Colonic mucosa (tissue), 4 donors: ENCODE measurements at places on chromosomes 13 and 19. TPM values are rescaled to one million over a fixed set of nuclear protein-coding genes. Genes with fewer than 3 reads are reported as not detected.
A peak's percentile ranks its signal among the peaks of the same experiment; 100 is the strongest.

DNA sequence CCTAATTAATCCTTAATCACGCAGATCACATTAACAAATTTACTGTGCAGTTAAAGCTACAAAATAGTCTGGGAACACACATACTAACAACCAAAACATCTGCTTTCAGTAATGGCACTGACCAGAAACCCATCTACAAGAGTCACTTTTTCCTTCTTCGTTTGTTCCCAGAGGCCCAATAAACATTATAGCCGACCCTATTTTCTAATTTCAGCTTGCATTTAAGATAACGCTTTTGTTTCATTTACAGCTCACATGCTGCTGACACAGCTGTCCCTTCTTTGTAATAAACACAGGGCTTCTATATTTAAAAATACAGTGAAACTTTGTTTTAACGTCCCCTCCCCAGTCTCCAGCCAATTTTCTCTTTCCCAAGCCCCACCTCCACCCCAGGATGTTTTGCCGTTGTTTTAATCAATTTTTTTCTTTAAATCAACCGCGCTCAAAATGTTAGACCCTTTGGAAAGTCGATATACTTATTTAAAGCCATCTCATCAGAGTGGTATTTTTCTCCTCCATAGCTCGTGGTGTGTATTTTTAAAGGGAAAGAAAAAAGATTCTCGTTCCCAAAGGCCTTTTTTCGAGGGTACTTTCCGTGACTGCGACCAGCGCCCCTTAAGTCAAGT is 1.7 kb upstream of the WBP4 start:
- H3K27ac ChIP-seq = peak overlapping the region; percentile 96
- no peak for DNase-seq
- H3K4me1 ChIP-seq = peaks cover 28% of the 10 kb centered on the region
- no peaks in the 10 kb centered on the region for H3K27me3 ChIP-seq
- no peaks in the 10 kb centered on the region for H3K36me3 ChIP-seq

ITGBL1 gene
- 0.72 TPM for total RNA-seq

ATP1A3 gene
- 1.9 TPM for total RNA-seq

- H3K36me3 ChIP-seq = no peaks in the 10 kb centered on the region
- DNase-seq = no peak
- H3K4me1 ChIP-seq = no peaks in the 10 kb centered on the region
- no peak overlapping the region for H3K4me3 ChIP-seq
Observed at GRCh38 chr13:75217949-75218348, 264.0 kb downstream of the TBC1D4 start.

GRCh38 chr19:8900421-8900820 is 68.2 kb downstream of the MBD3L1 start:
- no peaks in the 10 kb centered on the region for H3K4me1 ChIP-seq
- no peak overlapping the region for H3K27ac ChIP-seq
- H3K36me3 ChIP-seq = no peaks in the 10 kb centered on the region

GRCh38 chr19:10655457-10656312 is 1.5 kb downstream of the ILF3 start:
- H3K4me1 ChIP-seq = peaks cover 9% of the 10 kb centered on the region
- no peaks in the 10 kb centered on the region for H3K27me3 ChIP-seq
- peak; percentile 42 for DNase-seq
- peak overlapping the region; percentile 98 for H3K4me3 ChIP-seq

DNA sequence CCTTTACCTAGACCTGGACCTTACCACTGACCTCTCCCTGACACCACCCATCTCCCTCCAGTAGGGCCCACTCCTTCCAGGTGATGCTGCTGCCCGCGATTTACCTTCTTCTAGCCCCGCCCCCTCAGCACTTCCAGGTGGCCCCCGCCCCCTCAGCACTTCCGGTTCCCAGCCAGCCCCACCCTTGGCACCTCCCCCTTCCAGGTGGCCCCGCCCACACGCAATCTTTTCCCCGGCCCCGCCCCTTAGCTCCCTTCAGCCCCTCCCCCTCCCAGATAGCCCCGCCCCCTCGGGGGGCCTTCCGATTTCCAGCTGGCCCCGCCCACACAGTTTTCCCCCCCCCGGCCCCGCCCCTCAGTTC is 586 bp downstream of the LIG1 start:
- no peaks in the 10 kb centered on the region for H3K27me3 ChIP-seq
- DNase-seq = peak; percentile 93
- peak overlapping the region; percentile 84 for H3K4me3 ChIP-seq
- H3K36me3 ChIP-seq = no peaks in the 10 kb centered on the region

DNA sequence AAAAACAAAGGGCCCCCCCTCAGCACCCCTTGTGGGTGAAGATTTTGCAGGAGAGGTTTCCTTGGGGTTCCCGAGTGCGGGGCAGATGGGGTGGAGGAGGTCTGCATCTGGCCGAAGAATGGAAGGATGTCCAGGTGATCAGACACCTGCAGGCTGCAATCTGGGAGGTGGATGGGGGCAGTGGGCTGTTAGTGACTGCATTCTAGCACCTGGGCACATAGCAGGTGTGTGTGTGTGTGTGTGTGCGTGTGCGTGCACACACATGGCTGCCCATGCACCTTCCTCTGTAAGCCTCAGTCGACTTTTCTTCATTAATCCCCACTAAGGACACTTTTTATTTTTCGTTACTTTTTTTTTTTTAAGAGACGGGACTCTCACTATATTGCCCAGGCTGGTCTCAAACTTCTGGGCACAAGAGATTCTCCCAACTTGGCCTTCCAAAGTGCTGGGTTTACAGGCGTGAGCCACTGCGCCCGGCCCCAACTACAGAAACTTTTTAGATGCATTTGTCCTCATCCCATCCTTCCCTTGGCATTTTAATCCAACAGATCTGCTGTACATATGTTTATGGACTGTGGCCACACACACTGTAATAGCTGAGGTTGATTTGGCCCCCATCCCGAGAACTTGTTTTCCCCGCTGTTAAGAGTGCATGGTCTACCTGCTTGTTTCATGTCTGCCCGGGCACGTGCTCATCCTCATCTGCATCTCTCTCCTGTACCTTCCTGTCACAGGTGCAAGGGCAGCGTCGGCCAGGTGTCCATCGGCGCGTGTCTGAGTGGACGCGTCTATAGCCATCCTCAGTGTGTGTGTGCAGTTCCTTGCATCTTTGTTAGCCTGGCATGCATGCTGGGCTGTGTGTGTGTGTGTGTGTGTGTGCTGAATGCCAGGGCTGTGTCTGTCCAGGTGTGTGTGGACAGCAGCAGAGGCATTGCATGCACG is 731 bp downstream of the MAG start:
- H3K27ac ChIP-seq = no peak overlapping the region
- H3K4me1 ChIP-seq = no peaks in the 10 kb centered on the region
- no peaks in the 10 kb centered on the region for H3K36me3 ChIP-seq
- H3K27me3 ChIP-seq = no peaks in the 10 kb centered on the region
- H3K4me3 ChIP-seq = no peak overlapping the region

PSG11 gene
- total RNA-seq = not detected

DNA sequence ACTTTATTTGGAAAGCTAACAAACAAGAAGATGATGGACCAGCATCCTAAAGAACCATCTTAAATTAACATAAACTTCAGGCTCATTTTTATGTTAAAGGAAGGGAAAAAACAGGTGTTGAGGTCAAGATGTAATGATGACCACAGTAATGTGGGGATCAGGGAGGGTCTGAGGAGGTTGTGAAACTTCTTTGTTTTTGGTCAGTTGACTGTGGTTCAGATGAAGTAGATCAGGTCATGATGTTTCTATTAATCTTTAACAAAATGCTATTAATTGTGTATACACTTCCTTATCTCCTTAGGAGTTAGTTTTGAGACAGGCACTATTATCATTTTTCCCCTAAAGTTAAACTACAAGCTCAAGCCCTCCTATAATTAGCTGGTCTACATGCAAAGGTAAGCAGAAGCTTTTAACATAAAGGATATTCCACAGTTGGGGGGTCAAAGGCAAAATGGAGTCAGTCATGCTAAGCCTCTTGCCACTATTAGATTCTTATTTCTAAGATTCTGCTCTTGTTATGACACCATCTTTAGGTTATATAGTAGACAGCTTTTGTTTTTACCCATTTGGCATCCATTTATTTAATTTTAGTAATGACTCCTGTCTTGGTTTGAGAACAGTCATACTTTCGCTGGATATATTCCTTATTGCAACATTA is 800.1 kb upstream of the PCDH9 start:
- no peak for DNase-seq
- no peaks in the 10 kb centered on the region for H3K27me3 ChIP-seq
- H3K4me3 ChIP-seq = no peak overlapping the region
- no peak overlapping the region for H3K27ac ChIP-seq
- no peaks in the 10 kb centered on the region for H3K4me1 ChIP-seq

DNA sequence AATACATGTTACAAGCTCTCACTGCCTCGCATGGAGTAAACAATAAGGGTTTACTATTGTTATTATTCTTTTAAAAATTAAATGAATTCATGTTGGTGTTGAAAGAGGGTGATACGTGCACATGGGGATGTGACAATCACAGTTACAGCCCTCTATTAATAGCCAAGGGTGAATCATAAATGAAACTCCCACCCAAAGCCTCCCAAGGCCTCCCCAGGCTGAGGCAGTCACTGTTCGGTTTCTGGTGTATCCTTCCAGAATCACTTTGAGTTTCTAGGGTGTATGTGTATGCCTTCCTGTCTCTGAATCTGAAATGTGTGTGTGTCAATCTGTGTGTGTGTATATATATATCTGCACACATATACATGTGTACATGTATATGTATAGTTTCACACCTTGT is 73.4 kb downstream of the AKAP11 start:
- no peak for DNase-seq
- H3K4me3 ChIP-seq = no peak overlapping the region
- H3K4me1 ChIP-seq = no peaks in the 10 kb centered on the region
- H3K36me3 ChIP-seq = no peaks in the 10 kb centered on the region

ZNF628 gene
- 8.6 TPM for total RNA-seq

SIGLEC10 gene
- total RNA-seq = 2.7 TPM

DNA sequence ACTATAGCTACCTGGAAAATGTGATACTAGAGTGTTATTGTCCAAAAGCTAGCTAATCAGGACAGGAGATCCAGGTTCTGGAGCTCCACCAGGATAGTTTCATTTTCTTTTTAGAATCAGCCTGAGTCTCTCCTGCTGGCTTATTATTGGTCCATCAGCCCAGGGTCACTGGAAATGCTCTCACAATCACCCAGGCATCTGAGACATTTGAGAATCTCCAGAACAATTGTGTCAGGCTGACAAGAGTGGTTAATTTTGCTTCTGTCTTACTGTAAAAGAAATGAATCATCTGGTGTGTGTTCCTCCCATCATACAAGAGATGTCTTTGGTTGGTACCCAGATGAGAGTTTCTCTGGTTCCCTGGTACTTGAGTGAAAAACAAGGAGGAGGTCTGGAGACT is 43.6 kb upstream of the ZNF681 start:
- H3K4me1 ChIP-seq = no peaks in the 10 kb centered on the region
- DNase-seq = no peak
- H3K4me3 ChIP-seq = no peak overlapping the region
- H3K27me3 ChIP-seq = no peaks in the 10 kb centered on the region
- H3K36me3 ChIP-seq = no peaks in the 10 kb centered on the region

DNA sequence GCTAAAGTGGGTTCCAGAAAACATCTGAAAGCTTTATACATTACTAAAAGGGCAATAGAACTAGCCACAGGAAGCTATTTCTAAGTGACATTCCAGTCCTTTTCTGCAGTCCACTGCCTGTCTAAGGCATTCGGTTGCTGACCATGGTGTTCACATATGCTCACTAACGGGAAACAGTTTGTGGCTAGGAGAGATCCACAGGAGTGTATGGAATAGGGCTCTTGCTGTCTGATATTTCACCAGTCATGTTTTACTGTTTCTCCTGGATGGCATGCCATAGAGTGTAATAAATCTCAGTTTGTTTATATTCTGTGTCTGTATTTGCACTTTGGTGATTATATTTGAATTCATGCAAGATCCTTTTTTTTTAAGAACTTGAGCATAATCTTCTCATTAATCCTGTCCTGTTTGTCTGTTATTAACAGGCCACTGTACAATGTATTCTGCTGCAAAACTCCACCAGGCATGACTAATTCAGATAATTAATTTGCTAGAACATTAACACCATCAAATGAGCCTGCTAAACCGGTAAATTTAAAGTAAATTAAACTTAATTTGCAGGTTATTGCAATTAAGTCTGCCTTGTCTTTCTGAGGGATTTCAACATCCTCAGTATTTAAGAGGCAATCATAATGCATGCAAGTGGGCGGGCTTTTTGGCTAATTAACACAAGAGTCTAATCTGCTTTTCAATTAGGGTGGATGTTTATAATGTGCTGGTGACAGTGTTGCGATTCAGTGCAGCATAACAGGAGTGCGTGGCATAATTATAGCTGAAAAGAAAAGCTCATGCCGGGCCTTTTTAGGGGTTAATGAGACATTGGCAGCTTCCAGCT is 201.3 kb downstream of the POU4F1 start:
- H3K4me1 ChIP-seq = no peaks in the 10 kb centered on the region
- H3K36me3 ChIP-seq = no peaks in the 10 kb centered on the region
- DNase-seq = no peak
- no peak overlapping the region for H3K27ac ChIP-seq
- H3K27me3 ChIP-seq = no peaks in the 10 kb centered on the region
- no peak overlapping the region for H3K4me3 ChIP-seq

DNA sequence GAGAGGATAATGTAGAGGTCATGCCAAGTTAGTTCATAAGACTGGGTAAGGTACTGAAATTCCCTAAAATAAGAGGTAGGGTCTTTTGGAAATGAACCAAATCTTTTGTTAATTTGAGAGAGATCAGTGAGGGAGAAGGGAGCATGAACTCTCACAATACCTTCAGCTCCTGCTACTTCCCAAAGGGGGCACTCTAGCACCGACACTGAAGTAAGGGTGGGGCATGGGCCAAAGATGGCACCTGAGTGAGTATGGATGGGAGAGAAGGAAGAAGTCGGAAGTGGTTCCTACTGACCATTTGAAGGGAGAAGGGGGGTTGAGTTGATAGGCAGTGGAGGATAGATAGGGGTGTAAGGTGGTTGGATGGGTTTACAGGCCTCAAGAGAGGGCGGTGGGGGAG is 86.6 kb downstream of the ZNF737 start:
- no peak overlapping the region for H3K27ac ChIP-seq
- H3K36me3 ChIP-seq = no peaks in the 10 kb centered on the region
- no peak overlapping the region for H3K4me3 ChIP-seq
- H3K4me1 ChIP-seq = no peaks in the 10 kb centered on the region
- no peaks in the 10 kb centered on the region for H3K27me3 ChIP-seq

ATXN8OS gene
- not detected for total RNA-seq

IL4I1 gene
- 1.0 TPM for total RNA-seq

DNA sequence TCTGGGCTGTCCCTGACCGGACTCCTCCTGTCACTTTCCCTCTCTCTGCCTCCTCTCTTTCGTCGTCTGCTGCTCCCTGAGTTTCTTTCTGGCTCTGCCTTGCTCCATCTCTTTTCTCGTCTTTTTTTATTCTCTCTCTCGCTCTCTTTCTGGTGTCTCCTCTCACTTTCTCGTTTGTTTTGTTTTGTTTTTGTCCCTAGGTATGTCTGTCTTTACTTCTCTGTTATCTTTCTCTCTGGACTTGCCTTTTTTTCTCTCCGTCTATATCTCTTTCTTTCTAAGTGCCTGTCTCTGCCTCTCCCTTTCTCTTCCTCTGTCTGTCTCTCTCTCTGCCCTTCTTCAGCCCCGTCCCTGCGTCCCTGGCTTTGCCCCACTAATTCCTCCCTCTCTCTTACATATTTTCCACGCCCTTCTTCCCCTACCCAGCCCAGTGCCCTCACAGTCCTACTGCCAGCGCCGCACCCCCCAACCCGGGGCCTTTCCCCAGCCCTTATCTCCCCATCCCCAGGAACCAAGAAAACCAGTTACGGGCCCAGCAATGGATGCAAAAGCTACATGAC is 48.1 kb upstream of the SHKBP1 start:
- no peaks in the 10 kb centered on the region for H3K36me3 ChIP-seq
- no peak overlapping the region for H3K4me3 ChIP-seq
- no peak overlapping the region for H3K27ac ChIP-seq
- H3K27me3 ChIP-seq = no peaks in the 10 kb centered on the region

GRCh38 chr19:4851551-4852290 is 15.7 kb downstream of the PLIN3 start:
- H3K27me3 ChIP-seq = no peaks in the 10 kb centered on the region
- H3K4me3 ChIP-seq = no peak overlapping the region
- H3K4me1 ChIP-seq = no peaks in the 10 kb centered on the region

MCF2L gene
- 45.0 TPM for total RNA-seq

GRCh38 chr13:49443357-49443703 is 534 bp downstream of the CAB39L start:
- H3K36me3 ChIP-seq = no peaks in the 10 kb centered on the region
- H3K4me1 ChIP-seq = no peaks in the 10 kb centered on the region
